ENCODE measurements at places on chromosomes 12 and 14.

DNA sequence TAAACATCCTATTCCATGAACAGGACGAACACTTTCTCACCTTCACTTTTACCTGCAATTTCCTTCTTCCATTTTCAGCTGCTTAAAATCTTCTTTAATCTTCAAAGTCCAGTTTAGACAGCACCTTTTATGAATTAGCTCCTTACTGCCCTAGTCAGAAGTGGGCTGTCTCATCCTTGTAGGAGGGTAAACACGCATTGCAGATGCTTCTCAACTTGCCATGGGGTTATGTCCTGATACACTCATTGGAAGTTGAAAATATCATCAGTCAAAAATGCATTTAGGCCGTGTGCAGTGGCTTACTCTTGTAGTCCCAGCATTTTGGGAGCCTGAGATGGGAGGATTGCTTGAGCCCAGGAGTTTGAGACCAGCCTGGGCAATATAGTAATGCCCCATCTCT lies 35.2 kb downstream of the HMGA2 start:
- DNase-seq = no peak

DNA sequence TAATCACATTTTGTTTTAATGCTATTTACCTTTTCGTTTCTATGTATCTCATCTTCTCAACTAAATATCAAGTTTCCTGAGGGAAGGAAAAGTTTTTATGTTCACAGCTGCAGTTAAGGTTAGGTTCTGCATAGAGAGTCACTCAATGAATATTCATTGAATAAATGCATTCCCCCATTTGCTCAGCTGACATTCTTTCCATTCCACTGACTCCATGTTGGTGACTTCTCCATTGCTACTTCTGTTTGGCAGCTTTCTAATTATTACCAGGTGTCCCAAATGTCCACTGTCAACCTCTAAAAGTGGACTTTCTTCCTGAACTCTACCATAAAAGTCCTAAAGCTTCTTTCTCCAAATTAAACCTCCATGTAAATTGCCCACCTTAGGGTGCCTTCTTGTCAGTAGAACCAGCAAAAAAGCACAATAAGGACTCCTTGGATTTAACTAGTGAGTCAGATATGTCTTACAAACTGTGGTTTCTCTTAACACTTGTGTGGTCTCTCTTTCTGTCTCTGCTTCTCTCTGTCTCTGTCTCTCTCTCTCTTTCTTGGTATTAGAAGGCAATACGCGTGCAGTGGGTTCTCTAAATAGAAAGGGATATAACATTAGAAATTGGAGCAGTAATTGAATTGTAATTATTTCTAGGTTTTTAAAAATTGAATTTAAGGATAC lies 85.9 kb downstream of the TMEM117 start:
- no peak for DNase-seq

DNA sequence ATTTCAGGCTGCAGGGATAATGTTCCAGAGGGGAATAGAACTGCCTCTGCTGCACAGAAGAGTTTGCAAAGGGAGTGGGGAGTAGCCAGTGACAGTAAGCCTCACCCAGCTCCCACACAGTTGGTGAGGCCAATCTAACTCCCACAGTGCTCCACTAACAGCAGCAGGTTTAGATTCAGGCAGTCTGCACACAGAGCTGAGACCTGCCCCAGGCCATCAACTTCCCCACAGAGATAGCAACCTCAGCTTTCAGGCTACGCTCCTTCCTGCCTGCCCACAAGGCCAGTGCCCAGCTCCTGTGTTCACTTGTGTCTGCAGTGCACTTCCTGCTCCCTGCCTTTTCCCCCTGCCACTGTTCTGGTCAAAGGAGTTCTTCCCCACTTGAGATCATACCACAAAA lies 107.5 kb downstream of the TBC1D30 start:
- DNase-seq = no peak

DNA sequence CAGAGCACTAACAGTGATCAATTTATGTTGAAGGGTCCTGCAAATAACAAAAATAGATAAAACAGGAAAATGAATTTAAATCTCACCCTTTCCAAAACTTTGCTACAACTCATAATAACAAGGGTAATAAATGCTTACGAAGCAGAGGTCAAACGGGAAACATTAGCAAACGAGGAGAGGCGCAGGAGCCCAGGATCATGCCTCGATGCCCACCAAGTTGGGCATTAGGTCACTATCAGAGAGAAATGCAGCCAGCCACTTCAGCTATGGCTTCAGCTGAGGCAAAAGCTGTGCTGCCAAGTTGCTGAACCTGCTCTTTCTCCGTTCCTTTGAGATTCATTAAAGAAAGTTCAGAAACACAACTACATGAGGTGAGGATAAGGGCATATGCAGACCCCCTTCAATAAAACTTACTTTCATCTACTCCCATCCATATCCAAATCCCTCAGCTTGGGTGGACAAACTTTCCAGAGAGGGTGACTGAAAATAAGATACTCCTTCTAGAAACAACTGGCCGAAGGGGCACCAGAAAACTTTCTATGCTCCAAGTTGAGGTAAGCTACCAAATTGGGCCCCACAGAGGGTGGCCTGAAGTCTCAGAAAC lies 7.9 kb downstream of the NKX2-1 start:
- DNase-seq = no peak

- no peak for DNase-seq
Measured at GRCh38 chr12:121577443-121578180, 3.2 kb downstream of the KDM2B start.

DNA sequence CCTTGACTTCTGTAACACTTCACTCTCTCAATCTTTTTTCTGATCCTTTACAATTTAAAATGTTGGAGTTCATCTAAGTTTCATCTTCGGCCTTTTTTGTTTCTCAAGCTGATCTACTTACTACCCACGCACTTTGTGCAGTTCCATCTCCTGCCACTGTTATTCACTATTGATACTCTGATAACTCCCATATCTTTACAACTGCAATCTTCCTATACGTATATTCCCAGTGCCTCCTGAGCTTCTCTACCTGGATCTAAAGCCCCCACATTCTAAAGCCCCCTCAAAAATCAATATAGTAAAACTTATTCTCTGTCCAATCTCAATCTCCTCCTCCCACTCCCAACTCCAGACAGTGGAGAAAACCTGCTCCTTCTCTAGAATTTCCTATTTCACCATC lies 5.9 kb downstream of the ATG2B start:
- no peak for DNase-seq

GRCh38 chr14:32565256-32565655 lies 236.2 kb downstream of the AKAP6 start:
- DNase-seq = no peak

All from effector memory CD4-positive, alpha-beta T cell (primary cell).